HCT116 (cell line): ENCODE measurements at places on chromosomes 6 and 20.

- H3K4me1 ChIP-seq, result peaks cover 13% of the 10 kb centered on the region
- H3K4me3 ChIP-seq, result peak overlapping the region; percentile 68
- no peak for DNase-seq
Observed at GRCh38 chr6:118649918-118650581, 1.3 kb downstream of the CEP85L start.

- H3K36me3 ChIP-seq, result no peaks in the 10 kb centered on the region
- H3K4me3 ChIP-seq, result no peak overlapping the region
- no peak overlapping the region for H3K27ac ChIP-seq
- H3K27me3 ChIP-seq, result no peaks in the 10 kb centered on the region
Observed at GRCh38 chr20:36202891-36203338, 33.4 kb upstream of the AAR2 start.

GRCh38 chr6:11350294-11350693, 117.8 kb upstream of the NEDD9 start:
- no peaks in the 10 kb centered on the region for H3K27me3 ChIP-seq
- no peak overlapping the region for H3K27ac ChIP-seq
- no peaks in the 10 kb centered on the region for H3K36me3 ChIP-seq
- H3K4me1 ChIP-seq, result no peaks in the 10 kb centered on the region
- H3K4me3 ChIP-seq, result no peak overlapping the region
- DNase-seq, result no peak

DNA sequence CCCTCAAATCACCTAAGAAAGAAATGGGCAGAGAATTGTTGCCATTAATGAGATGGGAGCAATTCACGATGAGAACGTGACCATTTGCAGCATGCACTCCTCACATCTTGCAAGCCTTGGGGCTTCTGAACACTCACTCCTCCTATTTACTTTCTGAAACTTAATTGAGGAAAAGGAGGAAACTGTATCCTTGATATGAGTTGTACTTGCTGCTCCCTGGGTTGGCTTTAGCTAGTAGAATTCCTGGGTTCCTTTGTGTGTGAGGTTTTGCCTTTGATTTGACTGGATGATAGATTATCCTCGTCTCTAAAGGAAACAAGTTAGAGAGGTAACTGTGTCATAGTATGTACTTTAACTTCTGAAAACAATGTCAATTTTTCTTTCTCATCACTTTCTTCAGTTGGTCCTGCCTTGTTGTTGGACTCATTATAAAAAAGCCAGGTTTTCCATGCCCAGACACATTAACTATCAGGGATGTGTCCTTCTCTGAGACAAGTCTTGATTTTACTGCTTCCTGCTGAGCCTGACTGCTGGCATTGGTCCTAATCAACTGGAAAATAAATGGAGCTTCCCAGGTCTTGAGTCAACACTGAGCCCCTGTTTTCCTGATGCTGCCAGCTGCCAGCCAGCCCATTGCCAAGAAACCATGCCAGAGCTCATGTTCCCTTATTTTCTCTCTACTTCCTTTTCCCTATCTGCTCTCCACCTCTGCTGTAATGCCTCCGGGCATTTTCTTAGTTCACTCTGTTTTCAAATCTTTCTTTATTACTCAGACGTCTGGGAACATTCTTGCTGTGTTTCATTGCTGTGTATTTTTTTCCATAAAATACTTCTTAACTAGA, 6.0 kb upstream of the MRAP2 start:
- no peaks in the 10 kb centered on the region for H3K4me1 ChIP-seq
- no peak overlapping the region for H3K4me3 ChIP-seq
- H3K36me3 ChIP-seq, result no peaks in the 10 kb centered on the region
- DNase-seq, result no peak
- no peaks in the 10 kb centered on the region for H3K27me3 ChIP-seq
- H3K27ac ChIP-seq, result no peak overlapping the region
